Endothelial cell of umbilical vein (primary cell): ENCODE measurements at places on chromosomes 2 and 18. TPM values are rescaled to one million over a fixed set of nuclear protein-coding genes. Genes with fewer than 3 reads are reported as not detected.

DNA sequence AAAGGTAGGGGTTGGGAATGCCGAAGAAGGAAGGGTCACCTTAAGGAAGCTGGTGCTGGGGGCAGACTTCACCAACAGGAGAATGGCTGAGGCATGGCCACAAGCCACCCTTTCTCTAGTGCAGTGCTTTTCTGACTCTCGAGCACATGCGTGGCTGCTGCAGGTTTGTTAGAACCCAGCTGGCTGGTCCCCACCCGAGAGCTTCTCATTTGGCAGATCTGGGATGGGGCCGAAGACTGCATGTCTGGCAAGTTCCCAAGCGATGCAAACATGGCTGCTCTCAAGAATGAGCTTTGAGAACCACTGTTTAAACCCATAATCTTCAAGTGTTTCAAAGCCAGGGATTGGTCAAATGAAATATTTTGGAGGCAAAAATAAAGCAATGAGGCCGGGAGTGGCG is 63.2 kb downstream of the LONRF2 start:
- no peak for DNase-seq

The FASTKD2 gene
- 22.6 and 24.1 TPM in 2 replicates for total RNA-seq

The PROM2 gene
- total RNA-seq, result 0.44 and 0.60 TPM in 2 replicates

The GPR45 gene
- not detected in 2 replicates for total RNA-seq
